Choroid plexus epithelial cell (primary cell): ENCODE measurements at places on chromosomes 1 and 21.
A peak's percentile ranks its signal among the peaks of the same experiment; 100 is the strongest.

- no peak for DNase-seq
Observed at GRCh38 chr1:109252893-109253802, 3.8 kb downstream of the CELSR2 start.

DNA sequence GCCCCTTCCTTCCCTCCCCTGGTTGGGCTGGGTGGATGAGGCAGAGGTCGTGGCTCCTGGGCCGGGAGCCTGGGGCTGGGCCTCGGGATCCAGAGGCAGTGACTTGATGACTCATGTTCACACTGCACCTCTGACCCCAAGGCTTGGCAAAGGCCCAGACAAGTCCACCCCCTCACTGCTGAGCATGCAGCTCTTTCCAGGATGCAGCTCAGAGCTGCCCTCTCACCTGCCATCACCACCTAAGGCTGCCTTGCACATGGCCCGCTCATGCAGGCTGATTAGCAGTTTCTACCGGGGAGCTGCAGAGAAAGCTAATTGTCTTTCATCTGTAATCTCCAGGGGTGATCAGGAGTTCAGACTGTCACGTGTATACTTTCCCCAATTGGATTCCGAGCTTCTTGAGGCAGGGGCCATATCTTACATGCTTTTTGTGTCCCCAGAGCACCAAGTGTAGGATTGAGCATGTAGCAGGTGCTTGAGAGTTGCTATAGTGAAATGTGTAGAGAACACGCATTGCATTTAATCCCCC is 62.1 kb downstream of the LRRN2 start:
- peak; percentile 76 for DNase-seq

GRCh38 chr21:41207401-41208375 is 39.7 kb downstream of the BACE2 start:
- peak; percentile 69 for DNase-seq

GRCh38 chr1:36134505-36135329 is 9.7 kb upstream of the COL8A2 start:
- DNase-seq, result peak; percentile 63

DNA sequence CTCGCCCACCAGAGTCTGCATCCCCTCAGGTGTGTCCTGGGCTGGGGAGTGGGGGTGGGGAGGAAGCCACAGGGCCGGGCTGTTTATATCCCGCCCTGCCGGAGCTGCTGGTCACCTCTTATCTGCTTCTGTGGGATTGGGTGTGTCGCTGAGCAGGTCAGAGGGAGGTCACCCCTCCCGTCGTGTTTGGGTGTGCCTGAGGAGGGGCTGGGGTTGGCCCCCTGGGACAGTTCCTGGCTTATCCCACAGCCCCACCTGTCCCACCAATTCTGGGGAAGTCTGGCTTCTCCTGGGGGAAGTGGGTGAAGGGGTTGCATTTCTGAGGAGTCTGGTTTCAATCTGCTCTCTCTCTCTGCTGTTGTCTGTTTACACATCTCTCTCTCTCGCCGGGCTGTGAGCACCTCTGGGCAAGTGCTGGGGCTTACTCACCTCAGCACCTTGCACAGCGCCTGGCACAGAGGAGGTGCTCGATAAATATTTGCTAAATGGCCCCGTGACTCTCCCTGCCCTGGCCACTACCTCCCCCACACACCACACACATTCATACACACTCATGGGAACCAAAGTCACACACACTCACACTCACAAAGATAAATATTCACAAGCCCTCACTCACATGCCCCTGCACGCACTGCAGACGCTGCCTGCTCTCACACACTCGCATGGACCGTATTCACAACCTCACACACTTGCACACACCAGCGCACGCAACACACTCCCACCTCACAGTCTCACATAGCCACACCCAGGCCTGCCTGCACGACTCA is 8.3 kb downstream of the ELF3 start:
- DNase-seq, result peak; percentile 6

- peak; percentile 84 for DNase-seq
Observed at GRCh38 chr1:204435381-204435831, 23.8 kb upstream of the PPP1R15B start.

DNA sequence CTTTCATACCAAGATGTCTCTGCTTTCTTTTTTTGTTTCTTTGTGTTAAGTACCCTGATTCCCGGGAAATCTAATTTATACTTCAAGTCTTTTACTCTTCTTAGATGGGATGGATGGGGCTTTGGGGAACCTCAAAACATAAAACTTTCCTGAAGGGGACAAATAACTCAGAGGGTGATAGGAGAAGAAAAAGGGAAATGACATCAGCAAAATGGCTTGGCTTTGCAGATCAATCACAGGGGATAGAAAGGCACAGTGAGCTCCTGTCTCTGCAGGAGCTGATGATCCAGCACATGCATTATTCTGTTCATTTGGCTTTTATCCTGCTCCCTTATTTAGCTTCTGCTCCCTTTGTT is 1.4 kb upstream of the CA14 start:
- no peak for DNase-seq
